ENCODE measurements at places on chromosomes 7 and 10.
A peak's percentile ranks its signal among the peaks of the same experiment; 100 is the strongest.

GRCh38 chr7:111047595-111047994 lies 43.3 kb upstream of the LRRN3 start:
- H3K4me3 ChIP-seq, result no peak overlapping the region
- H3K27ac ChIP-seq, result no peak overlapping the region
- no peaks in the 10 kb centered on the region for H3K27me3 ChIP-seq
- no peak for DNase-seq
- no peaks in the 10 kb centered on the region for H3K36me3 ChIP-seq

DNA sequence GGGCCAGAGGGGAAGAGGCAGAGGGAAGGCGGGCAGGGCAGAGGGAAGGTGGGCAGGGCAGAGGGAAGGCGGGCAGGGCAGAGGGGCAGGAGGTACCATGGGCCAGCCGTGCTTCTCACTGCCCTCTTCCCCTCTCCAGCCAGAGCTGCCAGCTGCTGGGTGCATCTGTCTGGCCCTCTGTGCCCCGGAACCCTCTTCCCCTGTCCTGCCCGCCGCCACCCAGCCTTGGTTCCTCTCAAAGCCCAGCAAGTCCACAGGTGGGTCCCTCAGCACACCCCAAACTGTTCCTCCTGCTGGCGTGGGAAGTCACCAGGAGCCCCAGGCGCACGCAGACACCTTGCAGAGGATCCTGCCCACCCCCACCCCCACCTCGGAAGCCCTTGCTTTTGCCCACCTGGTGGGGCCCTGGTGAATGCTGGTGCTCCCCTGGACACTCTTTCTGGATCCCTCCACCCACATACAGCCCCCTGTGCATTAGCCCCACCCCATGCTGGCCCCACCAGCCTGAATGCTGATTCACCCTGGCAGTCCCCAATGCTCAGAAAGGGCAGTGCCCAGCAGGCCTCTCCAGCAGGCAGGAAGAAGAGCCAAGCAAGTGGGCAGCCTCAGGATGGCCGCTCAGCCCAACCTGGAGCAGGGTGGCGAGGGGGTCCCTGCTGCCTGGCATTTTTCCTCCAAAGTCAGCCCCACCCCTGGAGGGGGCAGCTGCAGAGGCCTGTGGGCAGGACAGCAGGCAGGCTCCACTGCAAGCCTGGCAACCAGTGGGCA lies 1.9 kb upstream of the PWWP2B start:
- no peaks in the 10 kb centered on the region for H3K36me3 ChIP-seq
- no peaks in the 10 kb centered on the region for H3K27me3 ChIP-seq
- peak overlapping the region; percentile 95 for H3K27ac ChIP-seq
- peak overlapping the region; percentile 49 for H3K4me3 ChIP-seq

GRCh38 chr7:39664057-39664456 lies 40.7 kb downstream of the RALA start:
- no peaks in the 10 kb centered on the region for H3K36me3 ChIP-seq
- H3K4me1 ChIP-seq, result no peaks in the 10 kb centered on the region
- H3K27me3 ChIP-seq, result no peaks in the 10 kb centered on the region

GRCh38 chr10:114311496-114312209 lies 72.6 kb downstream of the VWA2 start:
- DNase-seq, result peak; percentile 3
- H3K4me3 ChIP-seq, result no peak overlapping the region
- no peaks in the 10 kb centered on the region for H3K4me1 ChIP-seq
- peak overlapping the region; percentile 56 for H3K27ac ChIP-seq
- peaks cover 44% of the 10 kb centered on the region for H3K36me3 ChIP-seq

DNA sequence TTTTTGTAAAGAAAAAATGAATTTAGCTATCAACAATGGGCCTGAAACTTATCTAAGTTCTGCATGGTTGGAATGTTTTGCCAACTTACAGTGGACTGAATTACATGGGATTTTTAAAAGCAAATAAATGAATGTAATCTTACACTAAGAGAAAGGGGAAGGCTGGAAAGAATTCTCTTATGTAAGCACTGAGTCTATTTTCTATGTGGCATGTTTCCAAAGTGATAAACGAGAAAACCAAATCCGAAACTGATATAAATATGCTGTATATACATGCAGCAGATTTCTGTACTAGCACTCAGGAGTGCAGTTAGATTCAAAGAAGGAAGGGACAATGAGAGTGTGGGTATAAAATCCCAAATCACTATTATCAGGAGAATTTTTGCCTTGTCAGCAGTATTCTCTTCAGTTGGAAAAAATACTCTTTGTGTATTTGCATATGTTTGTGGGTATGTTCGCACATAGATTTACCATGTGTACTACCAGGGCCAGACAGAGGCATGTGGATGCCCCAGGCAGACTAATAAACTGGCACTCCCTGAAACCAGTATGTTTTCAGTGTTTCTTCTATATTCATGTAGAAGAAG lies 334.3 kb upstream of the SEMA3D start:
- H3K27ac ChIP-seq, result no peak overlapping the region
- H3K36me3 ChIP-seq, result no peaks in the 10 kb centered on the region
- no peaks in the 10 kb centered on the region for H3K27me3 ChIP-seq

DNA sequence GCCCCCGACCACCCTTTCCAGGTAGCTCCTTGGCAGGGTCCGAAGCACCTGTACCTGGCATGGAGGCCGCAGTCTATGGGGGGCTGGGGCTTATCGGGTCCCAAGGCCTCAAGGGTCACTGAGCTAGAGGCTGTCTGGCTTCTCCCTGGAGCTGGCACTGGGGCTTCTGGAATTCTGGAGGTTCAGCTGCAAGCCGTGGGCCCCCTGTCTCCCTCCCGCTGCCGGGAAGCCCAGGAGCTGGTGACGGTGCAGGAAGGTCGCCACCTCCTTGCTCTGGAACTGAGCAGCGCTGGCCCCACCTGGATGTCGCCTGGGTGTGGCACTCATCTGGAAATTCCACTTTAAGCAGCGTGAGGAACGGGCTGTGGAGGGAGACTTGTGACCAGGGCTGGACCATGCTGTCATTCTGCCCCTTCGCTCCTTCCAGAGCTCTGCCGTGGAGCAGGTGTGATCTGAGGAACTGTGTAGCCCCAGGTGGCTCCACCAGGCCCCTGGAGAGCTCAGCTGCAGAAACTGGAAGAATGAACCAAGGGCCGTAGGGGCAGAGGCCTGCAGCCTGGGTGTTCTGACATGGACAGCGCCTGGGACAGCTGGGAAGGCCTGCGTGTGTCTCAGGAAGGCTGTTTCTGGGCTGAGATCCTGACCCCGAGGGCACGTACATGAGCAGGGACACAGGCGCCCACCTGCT lies 129.7 kb upstream of the PPP2R2D start:
- no peak overlapping the region for H3K4me3 ChIP-seq
- no peaks in the 10 kb centered on the region for H3K36me3 ChIP-seq
- H3K27ac ChIP-seq, result no peak overlapping the region

DNA sequence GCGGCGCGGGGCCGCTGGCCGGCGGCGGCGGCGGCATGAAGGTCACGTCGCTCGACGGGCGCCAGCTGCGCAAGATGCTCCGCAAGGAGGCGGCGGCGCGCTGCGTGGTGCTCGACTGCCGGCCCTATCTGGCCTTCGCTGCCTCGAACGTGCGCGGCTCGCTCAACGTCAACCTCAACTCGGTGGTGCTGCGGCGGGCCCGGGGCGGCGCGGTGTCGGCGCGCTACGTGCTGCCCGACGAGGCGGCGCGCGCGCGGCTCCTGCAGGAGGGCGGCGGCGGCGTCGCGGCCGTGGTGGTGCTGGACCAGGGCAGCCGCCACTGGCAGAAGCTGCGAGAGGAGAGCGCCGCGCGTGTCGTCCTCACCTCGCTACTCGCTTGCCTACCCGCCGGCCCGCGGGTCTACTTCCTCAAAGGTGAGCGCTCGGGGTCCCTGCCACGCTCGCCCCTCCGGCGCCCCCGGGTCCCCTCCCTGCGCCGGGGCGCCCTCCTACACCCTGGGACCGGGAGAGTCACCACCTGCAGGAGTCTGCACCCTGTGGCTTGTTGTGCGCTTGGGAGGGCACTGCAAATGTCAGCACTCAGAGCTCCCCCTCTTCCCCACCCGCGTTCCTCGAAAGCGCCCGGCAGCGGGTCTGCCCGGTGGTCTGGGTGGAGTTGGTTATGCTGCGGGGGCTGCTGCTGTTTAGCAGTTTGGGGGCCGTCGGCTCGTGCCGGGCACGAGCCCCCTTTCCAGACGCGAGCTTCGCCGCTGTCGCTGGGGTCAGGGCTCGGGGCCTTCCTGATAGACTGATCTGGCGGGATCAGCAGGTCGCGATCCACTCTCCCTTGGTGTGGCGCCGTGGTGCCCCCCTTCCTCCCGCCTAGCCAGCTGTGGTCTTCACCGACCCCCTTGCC lies 627 bp downstream of the DUSP5 start:
- peak; percentile 53 for DNase-seq
- peak overlapping the region; percentile 79 for H3K4me3 ChIP-seq
- peaks cover 30% of the 10 kb centered on the region for H3K4me1 ChIP-seq
- no peaks in the 10 kb centered on the region for H3K36me3 ChIP-seq

GRCh38 chr7:136656516-136656915 lies 211.9 kb upstream of the CHRM2 start:
- no peaks in the 10 kb centered on the region for H3K36me3 ChIP-seq
- H3K27me3 ChIP-seq, result no peaks in the 10 kb centered on the region
- no peak for DNase-seq
- H3K27ac ChIP-seq, result no peak overlapping the region
- H3K4me3 ChIP-seq, result no peak overlapping the region
- no peaks in the 10 kb centered on the region for H3K4me1 ChIP-seq

DNA sequence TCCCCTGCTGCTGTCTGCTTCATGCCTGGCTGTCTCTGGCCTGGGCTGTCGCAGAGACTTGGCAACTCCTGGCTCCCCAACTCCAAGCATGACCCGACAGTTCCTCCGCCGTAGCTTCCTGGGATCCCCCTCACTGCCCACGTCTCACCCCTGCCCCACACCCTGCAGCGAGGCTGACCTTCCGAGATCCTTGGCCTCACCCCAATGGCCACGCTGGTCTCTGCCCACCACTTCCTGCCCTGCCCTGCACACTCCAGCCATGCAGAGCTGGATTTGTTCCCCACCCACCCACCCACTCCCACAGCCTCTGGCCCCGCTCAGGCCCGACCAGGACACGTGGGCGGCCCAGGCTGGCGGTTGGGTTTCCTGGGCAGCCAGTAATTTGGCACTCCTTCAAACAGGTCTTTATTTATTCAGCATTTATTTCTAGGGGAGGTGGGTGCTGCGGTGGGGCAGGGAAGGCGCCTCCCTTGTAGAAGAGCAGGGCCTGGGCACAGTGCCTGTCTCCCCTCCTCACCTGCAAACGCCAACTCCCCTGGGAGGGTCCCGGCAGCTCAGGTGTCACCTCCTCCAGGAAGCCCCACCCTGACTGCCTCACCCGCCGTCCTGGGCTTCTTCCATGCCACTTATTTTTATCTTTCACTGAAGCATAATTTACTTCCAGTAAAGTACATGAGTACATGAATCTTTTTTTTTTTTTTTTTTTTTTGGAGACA lies 25.5 kb downstream of the GTF2IRD1 start:
- peak overlapping the region; percentile 79 for H3K27ac ChIP-seq
- H3K4me1 ChIP-seq, result peaks cover 90% of the 10 kb centered on the region
- H3K4me3 ChIP-seq, result no peak overlapping the region

Measured in thyroid gland (tissue), 4 donors.